ENCODE measurements at places on chromosomes 12 and 14.
A peak's percentile ranks its signal among the peaks of the same experiment; 100 is the strongest.

DNA sequence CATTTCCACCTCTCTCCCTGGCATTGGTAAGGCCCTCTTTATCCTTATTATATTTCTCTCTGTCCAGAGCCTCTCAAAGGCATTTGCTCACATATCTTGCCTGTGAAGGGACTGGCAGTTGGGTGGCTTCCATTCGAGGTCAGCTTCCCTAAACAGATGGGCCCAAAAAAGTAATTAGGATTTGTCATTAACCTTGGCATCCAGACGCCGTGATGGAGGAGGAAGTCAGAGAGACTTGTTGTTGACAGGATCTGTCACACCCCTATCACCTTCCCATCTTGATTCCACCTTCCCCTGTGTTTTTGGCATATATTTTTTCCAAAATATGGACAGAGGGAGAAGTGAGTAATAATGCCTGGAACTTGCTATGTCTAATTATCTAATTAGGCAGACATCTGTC is 54.0 kb upstream of the OAS1 start:
- no peak for DNase-seq

GRCh38 chr12:93419388-93420034 is 22.2 kb downstream of the UBE2N start:
- DNase-seq = peak; percentile 74

DNA sequence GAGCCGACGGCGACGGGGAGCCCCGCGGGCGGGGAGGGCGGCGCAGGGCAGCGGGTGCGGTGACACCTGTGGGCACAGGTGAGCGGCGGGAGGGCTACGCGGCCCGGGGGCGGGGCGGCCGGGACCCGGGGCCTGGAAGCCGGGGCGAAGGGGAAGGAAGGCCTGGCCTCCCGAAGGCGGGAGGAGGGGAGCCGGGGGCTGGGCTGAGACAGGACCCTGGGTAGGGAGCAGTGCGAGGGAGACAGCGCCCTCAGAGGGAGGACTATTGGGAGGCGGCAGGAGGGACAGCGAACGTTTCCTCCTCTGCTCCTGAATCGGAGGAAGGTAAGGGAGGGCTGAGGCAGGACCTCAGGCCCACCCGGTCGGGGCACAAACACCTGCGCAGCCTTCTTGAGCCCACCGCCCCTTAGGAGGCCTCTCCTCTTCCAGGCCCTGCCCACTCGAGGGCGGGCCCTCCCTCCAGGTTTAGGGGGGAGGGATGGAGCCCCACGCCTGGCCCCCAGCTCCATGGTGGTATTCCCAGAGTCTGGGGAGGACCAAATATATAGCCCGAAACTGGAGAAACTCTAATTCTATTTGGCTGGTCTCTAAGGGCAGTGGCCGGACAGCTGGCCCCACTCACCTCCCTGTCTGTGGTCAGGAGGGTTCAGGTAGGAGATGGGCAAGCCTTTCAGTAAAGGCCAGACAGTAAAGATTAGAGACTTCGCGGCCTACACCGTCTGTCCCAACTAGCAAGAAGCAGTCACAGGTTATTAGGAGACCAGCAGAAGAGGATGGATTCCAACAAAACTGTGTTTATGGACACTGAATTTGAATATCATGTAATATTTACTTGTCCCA is 509 bp downstream of the PLEKHG6 start:
- no peak for DNase-seq

- no peak for DNase-seq
Measured at GRCh38 chr12:129496226-129496625, 407.6 kb downstream of the TMEM132D start.

DNA sequence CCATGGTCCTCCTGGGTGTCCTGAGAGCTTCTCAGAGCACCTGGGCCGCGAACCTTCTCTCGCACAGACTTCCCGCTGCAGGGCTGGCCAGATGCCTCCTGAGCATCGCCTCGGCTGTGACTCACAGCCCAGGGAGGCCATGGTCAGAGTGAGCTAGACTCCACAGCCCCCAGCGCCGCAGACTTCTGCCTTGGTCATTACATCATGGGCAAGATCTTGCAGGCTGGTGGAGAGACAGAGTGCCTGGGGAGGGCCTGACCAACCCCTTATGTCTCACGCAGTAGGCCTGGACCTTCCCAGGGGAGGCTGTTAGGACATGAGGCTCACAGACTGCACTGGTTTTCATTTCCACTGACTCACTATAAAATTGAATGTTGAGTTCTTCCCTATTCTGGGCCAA is 41.8 kb downstream of the SMOC1 start:
- DNase-seq = peak; percentile 60

- no peak for DNase-seq
Measured at GRCh38 chr14:82366803-82367202, 833.1 kb upstream of the SEL1L start.

GRCh38 chr14:106879241-106879640 is 1352.9 kb downstream of the TMEM121 start:
- DNase-seq = no peak

GRCh38 chr12:117089463-117089862 is 9.8 kb downstream of the TESC start:
- no peak for DNase-seq

- no peak for DNase-seq
Measured at GRCh38 chr12:52698651-52699340, 4.5 kb downstream of the KRT77 start.
